ENCODE measurements at places on chromosomes 7 and 10.

GRCh38 chr10:124447751-124448466, 1.9 kb downstream of the NKX1-2 start:
- no peak for DNase-seq

- no peak for DNase-seq
These were observed 5.3 kb downstream of the BPGM start for GRCh38 chr7:134651991-134652390.

DNA sequence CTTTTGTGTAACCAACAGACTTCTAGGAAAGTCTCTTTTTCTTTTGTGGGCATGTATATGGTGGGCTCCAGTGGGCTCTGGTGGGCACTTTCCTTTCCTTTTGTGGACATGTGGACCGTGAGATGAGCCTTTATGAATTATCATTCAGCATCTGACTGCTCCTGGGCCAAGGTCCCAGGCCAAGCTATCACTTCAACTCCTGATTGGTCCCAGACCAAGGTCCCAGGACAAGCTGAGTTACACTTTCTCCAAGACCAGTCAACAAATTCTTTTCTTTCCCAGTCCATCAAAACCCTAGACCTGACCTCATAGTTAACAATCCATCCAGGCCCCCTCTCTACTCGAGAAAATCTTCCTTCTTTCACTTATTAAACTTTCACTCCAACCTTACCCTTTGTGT, 1.0 kb downstream of the AKR1C8 start:
- no peak for DNase-seq

DNA sequence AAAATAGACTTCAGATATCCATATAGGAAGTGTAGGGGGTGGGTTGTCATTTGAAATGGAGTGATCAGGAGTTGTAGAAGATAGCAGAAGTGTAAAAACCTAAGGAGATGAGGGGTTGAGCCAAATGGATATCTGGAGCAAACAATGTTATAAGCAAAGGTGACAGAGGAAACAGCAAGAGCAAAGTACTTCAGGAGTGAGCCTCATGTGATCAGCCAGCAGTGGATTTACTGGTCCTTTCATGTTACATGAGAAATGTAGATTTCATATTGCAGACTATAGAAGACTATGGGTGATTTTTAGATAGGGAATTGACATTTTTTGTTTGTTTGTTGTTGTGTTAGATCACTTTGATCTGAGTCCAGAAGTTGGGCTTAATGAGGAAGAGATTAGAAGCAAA, 47.7 kb downstream of the GNAT3 start:
- DNase-seq, result no peak

GRCh38 chr10:30488316-30488715, 54.3 kb downstream of the MAP3K8 start:
- DNase-seq, result no peak

- no peak for DNase-seq
These were observed 3.3 kb downstream of the SLC26A3 start for GRCh38 chr7:107799647-107800264.

- DNase-seq, result no peak
These were observed 166.4 kb downstream of the C7orf25 start for GRCh38 chr7:42745357-42746059.

DNA sequence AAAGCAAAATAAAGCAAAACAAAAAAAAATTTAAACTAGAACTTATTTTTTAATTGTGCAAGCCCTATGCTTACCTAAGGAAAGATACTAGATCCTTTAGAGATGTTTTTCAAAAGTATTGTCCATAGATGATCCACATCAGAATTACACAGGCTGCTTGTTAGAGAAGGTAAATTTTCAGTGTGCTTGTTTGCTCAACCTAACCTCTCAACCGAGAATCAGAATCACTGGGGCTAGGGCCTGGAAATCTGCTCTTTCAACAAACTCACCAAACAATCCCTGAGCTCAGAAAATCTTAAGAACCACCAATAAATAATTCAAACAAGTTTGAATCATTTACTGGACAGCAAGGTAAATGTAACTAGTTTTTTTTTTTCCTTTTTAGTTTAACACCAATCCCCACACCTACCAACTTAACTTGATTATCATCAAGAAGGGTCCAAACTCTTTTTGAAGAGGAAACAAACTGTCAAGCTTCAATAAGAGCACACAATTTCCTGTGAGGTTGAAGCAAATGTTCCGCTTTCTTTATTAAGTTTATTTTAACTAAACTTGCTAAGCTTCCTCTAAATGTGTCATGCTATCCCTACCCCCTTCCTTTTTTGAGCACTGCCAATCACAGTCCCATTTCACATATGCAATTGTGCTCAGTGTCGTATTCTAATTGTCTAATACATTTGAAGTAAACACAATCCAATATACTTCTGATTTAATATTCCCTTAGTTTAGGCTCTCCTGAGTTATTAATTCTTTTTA, 7.4 kb upstream of the TSPAN33 start:
- peak; percentile 30 for DNase-seq

- no peak for DNase-seq
These were observed 146.0 kb downstream of the SND1 start for GRCh38 chr7:127798023-127798422.

DNA sequence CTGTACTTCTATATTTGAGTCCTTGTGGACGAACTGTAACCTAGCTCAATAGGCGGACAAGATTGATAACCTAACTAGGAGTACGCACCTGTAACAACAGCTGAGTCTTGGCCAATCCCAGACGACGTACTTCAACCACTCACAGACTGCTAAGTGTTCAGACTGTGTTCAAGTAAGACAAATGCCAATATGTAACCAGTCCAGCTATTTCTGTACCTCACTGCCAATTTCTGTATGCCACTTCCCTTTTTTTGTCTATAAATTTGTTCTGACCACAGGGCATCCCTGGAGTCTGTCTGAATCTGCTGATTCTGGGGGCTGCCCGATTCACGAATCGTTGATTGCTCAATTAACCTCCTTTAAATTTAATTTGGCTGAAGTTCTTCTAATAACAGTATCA, 32.2 kb downstream of the HACD1 start:
- no peak for DNase-seq

GRCh38 chr10:94489107-94489506, 56.5 kb upstream of the HELLS start:
- no peak for DNase-seq

GRCh38 chr7:107631588-107632491, 28.8 kb upstream of the SLC26A4 start:
- no peak for DNase-seq

DNA sequence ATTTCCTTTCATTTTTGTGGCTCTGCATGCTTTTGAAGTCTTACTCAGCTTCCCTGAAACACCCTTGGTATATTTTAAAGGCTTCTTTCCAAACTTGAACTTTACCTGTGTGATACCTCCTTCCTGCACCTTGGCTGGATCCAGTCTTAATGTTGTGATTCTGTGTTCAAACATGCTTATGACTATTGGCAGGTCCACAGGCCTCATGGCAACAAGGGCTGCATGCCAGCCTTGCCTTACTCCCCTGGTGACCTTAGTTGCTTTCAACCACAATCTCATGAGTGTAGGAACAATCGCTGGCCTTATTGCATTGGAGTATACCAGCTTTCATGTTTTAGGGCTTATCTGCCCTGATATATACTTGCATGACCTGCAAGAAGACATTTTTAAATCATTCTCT, 238.7 kb downstream of the KIF20B start:
- no peak for DNase-seq

DNA sequence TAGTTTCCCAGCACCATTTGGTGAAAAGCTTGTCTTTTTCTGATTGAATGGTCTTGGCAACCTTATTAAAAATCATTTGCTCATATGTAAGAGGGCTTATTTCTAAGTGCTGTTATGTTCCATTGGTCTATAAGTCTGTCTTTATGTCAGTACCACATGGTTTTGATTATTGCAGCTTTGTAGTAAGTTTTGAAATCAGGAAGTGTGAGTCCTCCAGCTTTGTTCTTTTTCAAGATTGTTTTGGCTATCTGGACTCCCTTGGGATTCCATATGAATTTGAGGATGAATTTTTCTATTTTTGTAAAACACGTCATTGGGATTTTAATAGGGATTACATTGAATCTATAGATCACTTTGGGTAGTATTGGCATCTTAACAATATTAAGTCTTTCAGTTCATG, 5.4 kb downstream of the KIF11 start:
- no peak for DNase-seq

GRCh38 chr10:48468130-48468790, 136.6 kb downstream of the ARHGAP22 start:
- DNase-seq, result no peak

DNA sequence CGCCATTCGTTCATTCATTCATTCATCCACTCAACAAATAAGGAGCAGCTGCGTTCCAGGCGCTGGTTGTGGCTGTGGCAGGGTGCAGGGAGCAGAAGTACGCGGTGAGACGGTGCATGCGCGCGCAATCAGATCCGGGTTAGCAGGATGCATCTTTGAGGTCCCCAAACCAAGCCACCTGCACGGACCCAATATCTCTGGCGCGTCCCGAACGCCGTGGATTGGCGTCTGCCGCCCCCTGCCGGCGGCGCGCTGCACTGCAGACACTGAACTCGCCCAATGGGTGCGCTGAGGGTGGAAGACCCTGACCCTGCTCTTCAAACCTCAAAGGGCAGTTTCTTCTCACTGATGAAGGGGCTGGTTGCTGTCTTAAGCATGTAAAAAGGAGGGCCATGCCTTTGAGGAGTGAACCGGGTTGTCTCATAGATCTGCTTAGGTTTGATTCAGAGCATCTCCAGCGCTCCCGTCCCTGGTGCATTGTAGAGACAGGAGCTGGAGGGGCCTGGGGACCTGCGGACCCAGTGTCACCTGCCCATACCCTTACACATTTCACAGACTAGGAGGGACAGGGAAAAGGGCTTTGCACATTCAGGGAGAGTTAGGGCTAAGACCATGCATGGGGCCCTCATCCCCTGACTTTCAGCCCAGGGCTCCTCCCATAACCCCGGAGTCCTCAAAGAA, 102.5 kb downstream of the RAMP3 start:
- peak; percentile 62 for DNase-seq

GRCh38 chr10:6778992-6779701, 199.1 kb upstream of the PRKCQ start:
- DNase-seq, result no peak

DNA sequence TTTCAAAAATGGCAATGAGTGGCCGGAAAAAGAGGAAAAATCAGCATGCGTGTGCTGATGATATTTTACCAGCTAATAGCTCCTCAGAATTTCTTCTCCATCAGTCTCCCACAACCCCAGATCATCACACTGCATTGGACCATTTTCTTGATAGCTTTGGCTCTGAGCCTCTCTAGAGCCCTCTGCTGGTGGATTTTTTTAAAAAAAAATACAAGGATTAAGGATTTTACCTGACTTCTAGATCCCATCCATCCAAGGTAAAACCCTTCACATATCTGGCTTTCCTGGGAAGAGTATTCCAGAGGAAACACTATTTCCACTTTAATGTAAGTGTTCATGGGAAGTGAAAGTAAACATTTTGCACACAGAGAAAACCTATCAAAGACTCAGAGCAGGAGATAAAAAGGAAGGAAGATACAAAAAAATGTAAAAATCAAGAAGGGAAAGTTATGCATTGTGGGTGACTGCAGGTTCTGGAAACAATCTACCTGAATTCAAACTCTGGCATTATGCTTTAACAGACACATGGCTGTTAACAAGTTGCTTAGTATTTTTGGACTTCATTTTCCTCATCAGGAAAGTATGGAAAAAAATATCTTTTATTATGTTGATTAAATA, 380.9 kb downstream of the LRRTM3 start:
- no peak for DNase-seq

DNA sequence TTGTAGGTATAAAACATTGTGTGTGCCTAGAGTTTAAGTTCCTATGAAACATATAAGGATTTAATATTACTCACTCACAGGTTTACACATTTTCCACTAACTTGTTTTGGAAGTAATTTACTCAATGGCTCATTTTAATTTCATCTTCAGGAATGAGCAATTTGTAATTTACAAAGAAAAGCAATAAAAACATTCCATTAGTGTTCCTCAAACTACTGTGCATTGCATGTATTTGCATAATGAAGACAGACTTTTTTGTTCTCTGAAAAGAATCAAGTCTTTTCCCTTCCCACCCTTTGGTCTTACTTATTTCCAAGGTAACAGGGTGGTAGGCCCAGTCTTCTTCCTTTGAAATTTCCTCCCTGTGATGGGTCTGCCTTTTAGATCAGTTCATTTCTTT, 61.2 kb downstream of the EPDR1 start:
- DNase-seq, result no peak

DNA sequence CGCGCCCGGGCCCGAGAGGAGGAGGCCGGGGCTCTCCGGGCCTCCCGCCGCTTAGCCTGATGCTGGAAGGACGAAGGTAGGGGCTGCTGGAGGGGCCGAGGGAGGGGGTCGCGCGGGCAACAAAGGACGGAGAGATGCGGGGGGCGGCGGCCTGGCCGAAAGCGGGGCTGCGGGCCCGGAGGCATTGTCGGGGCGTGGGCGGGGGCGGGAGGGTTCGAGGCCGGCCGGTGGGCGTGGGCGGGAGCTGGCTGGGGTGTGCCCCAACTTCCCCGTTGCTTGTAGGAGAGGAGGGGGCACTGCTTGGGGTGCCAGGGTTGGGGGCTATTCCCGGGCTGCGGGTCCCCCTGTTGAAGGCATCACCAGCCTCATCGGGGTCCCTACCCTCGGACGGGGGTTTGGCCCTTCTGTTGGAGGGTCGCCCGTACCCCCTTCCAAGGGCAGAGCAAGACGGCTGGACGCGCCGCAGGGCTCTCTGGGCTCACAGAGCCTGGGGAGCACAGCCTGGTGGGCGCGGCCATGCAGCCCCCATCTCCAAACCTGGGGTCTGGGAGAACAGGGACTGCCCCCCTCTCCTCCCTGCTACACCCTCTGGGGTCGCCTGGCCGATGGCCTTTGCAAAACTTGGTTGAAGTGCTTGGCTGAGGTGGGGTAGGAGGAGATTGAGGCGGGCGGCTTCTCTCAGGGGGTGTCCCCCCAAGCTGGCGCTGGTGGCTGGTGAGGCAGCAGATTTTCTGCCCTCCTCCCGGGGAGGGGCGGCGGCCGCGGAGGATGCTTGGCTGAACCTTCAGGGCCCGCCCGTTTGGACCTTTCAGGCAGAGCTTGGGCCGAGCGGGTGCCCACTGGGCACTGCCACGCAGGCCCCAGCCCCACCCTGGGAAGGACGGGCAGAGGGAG, 699 bp downstream of the CLIP2 start:
- DNase-seq, result peak; percentile 41

GRCh38 chr7:41584746-41585145, 118.1 kb downstream of the INHBA start:
- DNase-seq, result no peak

GRCh38 chr7:96188174-96188581, 133.7 kb downstream of the SLC25A13 start:
- no peak for DNase-seq

GRCh38 chr10:70557876-70558275, 44.7 kb downstream of the PRF1 start:
- no peak for DNase-seq

DNA sequence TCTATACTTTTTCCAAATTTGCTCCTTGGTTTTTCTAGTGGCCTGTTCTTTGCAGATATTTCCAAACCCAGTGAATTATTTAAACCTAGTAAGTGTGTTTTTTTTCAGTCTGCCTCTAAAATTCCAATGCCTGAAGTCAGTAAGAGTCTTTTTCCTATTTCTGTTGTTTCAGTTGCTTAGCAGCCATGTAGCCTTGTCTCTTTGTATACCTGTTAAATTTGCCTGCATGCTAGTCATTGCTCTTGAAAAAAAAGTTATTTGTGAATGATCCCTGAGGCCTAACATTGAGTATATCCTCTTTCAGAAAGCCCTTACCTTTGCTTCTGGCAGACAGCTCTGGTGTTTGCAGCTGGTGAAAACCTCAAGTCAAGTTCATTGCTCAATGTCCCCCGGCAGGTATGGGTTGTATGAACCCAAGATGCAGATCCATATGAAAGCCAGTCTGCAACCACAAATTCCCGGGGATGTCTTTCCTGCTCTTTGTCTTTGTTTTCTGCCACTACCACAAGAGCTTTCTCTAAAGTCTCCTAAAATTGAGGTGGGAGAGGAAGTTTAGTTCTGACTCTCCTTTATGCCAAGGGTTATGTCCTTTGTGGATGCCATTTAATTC, 35.7 kb downstream of the CH25H start:
- DNase-seq, result no peak
